ENCODE measurements at places on chromosomes 12 and 14.

DNA sequence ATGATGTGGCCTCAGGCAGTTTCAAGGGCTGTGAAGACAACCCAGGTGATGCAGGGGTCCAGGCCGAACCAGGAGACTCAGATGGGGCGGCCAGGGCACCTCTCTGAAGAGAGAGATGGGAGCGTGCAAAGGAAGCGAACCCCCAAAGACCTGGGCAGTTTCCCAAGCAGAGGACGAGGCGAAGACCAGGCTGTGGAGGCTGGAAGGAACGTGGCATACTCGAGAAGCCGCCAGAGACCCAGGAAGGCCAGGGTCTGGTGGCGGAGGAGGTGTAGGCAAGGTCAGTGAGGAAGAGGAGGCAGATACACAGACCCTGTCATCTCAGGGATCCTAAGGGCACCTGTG, 24.7 kb downstream of the LTBP2 start:
- DNase-seq, result no peak

- no peak for DNase-seq
Measured at GRCh38 chr12:96233939-96234461, 39.8 kb downstream of the ELK3 start.

GRCh38 chr12:12735301-12735700, 18.1 kb downstream of the CDKN1B start:
- no peak for DNase-seq

- no peak for DNase-seq
Measured at GRCh38 chr12:26647088-26647487, 185.9 kb downstream of the ITPR2 start.

DNA sequence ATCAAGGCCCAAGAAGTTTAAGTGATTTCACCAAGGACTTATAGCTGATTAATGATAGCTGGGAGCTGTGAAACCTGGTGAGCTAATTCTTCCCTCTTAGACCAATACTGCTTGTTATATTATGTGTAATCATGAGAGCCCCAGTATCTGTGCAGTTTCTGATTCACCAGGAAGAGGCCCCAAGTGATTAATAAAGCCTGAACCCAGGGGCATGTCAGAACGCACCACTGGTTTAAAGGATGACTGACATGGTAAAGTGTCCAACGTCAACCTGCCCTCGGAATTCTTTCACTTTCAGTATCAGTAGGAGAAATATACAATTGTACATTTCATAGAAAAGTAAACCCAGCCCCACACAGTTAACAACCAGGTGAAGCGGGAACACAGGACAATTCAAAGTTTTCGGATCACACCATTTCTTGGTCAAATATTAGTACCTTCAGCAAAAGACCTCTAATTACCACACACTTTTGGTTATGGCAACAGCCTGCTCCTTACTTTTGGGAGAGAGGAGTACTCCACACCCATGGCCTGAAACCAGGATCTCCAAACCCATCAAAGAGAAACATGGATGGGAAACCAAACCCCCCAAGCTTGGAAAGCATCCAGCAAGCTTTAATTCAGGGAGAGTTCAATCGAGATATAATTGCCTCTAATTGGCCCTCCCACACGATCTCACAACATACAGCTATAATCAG, 28.5 kb downstream of the TMCC3 start:
- DNase-seq, result peak; percentile 3

DNA sequence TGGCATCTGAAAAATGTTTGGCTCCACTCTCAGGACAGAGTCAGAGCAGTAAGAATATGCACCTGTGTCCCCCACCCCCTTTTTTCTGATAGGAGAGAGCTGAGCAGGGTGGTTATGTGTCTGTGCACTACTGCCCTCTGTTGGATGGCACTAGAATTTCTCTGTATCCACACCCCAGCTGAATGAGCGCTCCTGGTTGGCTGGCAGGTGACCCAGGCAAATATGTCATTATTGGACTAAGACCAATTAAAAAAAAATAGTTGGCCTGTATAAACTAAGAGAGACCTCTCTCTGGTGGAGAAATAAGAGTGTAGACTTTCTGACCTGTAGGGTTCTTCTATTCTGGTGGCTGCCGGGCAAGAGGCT, 107.0 kb downstream of the PTCSC3 start:
- no peak for DNase-seq

DNA sequence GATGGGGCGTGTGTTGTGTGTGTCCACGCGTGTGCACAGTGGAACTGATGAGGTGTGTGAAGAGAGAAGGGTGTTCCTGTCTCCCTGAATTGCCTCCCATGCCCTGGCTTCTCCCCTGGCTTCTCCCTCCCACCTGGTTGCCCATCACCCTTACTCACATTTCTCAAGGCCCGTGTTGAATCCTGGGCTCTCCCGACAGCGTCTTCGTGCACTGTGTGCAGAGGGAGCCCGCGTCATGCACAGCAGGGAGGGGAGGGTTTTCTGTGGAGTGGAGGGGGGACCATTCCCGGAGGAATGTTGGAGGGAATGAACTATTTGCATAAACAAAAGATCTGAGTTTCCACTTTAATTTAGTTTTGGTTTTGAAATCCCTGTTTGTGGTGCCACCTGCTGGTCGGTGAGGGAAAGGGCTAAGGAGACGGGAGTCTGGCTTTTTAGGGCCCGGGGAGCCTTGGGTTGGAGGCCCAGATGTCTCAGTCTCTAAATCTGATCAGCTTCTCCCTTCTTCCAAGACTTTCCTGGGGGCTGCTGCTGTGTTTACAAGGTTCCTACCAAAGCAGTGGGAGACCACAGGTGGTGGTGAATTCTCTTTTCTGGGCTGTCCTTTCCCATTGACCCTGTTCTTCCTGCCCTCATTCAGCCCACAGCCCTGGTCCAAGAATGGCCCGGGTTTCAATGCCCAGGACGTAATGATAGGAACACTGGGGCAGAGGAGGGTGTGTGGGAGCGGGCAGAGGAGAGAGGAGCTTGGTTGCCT, at the start of gene C1R:
TSS of gene C1R (minus strand) at position 217 of the 757 bp plus-strand sequence. CDS start at position 160, 57 bp downstream.
- peak; percentile 63 for DNase-seq

- DNase-seq, result no peak
Measured at GRCh38 chr12:115320451-115320850, 636.5 kb upstream of the TBX3 start.
